HFF-Myc (cell line): ENCODE measurements at places on chromosomes 6 and 20.

- no peak for DNase-seq
These were observed 19.8 kb upstream of the MYLIP start for GRCh38 chr6:16108921-16109658.

GRCh38 chr20:5222919-5223634 lies 93.7 kb downstream of the PROKR2 start:
- peak; percentile 19 for DNase-seq

GRCh38 chr6:29709188-29709587 lies 14.0 kb upstream of the HLA-F start:
- no peak for DNase-seq

DNA sequence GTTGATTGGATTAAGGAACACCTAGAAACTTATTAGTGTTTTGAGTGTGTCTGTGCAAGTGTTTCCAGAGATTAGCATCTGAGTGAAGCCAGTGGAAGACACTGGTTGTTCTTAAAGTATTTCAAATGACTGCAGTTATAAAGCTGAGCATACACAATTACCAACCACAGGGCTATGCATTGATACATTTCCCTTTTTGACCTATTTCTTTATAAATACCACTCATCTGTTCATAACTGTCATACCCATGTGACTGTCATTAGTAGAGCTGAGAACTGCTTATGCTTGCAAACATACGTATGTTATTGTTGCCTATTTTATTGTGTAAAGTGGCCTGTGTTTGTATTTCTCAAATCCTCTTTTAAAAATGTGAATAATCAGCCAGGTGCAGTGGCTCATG lies 15.3 kb upstream of the ZC3H12D start:
- DNase-seq = no peak

GRCh38 chr6:36735110-36736071 lies 37.8 kb downstream of the RAB44 start:
- DNase-seq = peak; percentile 33

DNA sequence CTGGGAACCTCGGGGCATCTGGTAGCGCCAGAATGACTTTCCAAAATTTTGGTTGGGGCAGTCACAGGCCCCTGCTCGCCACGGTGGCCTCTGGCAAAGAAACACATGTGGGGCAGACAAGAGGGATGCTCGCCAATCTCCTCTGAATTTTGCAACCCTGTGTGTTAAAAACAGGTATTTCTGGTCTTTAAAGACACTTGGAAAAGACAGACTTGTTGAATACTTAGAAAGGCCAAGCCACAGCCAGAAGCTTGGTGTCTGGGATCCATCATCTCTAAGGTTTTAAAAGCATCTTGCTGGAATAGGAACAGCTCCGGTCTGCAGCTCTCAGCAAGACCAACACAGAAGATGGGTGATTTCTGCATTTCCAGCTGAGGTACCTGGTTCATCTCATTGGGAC lies 31.2 kb downstream of the HLA-E start:
- DNase-seq = no peak
